ENCODE measurements at places on chromosomes 1 and 21.

DNA sequence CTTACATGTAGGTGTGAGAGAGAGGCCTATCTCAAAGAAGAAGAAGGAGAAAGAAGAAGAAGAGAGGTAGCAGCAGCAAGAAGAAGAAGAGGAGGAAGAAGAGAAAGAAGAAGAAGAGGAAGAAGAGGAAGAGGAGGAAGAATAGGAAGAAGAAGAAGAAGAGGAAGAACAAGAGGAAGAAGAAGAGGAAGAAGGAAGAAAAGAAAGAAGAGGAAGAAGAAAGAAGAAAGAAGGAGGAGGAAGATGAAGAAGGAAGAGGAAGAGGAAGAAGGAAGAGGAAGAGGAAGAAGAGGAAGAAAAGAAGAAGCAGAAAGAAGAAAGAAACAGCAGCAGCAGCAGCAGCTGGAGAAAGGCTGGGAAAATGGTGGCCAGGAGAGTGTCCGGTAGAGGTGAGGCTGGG is 10.3 kb upstream of the AZIN2 start:
- no peak for DNase-seq

- no peak for DNase-seq
Observed at GRCh38 chr21:42554251-42554961, 40.8 kb downstream of the SLC37A1 start.

DNA sequence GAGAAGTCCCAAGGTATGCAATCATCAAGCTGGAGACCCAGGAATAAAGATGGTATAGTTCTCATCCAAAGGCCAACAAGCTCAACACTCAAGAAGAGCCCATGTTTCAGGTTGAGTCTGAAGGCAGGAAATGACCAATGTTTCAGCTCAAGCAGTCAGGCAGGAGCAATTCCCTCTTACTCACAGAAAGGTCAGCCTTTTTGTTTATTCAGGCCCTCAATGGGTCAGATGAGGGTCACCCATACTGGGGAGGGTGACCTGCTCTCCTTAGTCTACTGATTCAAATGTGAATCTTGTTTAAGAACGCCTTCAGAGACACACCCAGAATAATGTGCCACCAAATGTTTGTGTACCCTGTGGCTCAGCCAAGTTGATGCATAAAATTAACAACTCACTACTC is 262.4 kb downstream of the USP25 start:
- DNase-seq = no peak

- DNase-seq = no peak
Observed at GRCh38 chr1:227838181-227838580, 22.7 kb downstream of the PRSS38 start.

- no peak for DNase-seq
Observed at GRCh38 chr1:197810812-197811211, 35.5 kb upstream of the DENND1B start.

GRCh38 chr1:221310180-221310579 is 430.9 kb downstream of the HLX start:
- no peak for DNase-seq

GRCh38 chr1:35797380-35797779 is 10.4 kb upstream of the AGO4 start:
- DNase-seq = no peak

- no peak for DNase-seq
Observed at GRCh38 chr21:41475714-41476420, 32.1 kb downstream of the TMPRSS2 start.

DNA sequence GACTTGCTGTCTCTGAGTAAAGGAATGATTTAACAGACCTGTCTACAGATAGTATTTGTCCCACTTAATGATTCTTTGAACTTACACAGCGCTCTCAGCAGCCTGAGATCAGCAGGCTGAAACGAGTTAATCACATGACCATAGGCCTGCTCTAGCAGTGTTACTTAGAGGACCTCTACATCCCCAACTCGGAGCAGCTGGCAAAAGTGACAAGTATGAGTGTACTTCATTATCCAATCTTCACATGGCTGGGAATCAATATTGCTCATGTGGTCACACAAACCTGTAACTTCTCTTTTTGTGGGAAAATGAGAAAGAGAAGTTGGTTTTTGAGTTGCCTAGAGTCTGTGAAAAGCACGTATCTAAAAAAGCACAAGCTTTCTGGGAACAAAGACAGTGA is 11.4 kb upstream of the ATP13A2 start:
- no peak for DNase-seq

DNA sequence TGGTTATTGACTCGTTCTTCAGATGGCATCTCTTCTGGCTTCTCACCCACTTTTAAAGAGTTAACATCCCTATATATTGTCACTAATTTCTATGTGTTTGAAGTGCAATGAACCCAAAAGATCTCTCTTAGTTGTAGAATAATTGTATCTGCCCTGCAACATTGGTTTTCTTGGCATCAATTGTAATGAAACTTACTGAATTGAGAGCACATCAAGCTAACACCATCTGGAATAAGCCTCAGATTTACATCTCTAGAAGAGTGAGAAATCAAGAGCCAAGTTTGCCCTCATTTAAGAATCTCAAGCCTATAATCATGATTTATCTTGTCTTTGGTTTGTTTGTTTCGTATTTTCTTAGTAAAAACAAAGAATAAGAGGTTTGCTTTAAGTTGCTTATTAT is 372.6 kb upstream of the LRRC7 start:
- DNase-seq = no peak

DNA sequence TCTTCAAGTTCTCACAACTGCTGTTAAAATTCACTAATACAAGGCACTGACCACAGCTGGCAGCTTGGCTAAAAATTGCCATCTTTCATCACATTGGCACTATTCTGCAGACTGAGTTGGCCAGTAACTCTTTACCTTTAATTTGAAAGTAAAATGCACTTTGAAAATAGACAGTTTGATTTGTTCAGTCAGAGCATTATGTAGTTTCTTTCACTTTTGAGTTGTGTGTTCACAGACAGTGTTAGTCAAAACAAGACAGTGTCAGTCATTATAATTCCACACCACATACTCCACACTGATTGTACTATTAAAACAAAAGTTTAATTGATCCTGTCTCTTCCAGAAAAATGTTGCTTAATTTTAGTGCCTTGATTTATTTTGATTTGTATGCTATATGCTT is 160.7 kb downstream of the SDCCAG8 start:
- no peak for DNase-seq

- no peak for DNase-seq
Observed at GRCh38 chr1:154659823-154660592, 52.0 kb upstream of the ADAR start.

- DNase-seq = no peak
Observed at GRCh38 chr1:162215902-162216301, 146.4 kb downstream of the NOS1AP start.

Data from LoVo (cell line).